ENCODE measurements at places on chromosomes 1 and 21. TPM values are rescaled to one million over a fixed set of nuclear protein-coding genes. Genes with fewer than 3 reads are reported as not detected.

- DNase-seq: no peak
Measured at GRCh38 chr1:99527078-99527477, 118.8 kb upstream of the PALMD start.

- no peak for DNase-seq
Measured at GRCh38 chr21:30447056-30447455, 7.0 kb downstream of the KRTAP15-1 start.

GRCh38 chr1:40748841-40749718, 34.5 kb upstream of the KCNQ4 start:
- DNase-seq: no peak

Gene ZNF593OS
- 3.5 TPM for polyA plus RNA-seq

GRCh38 chr1:50275566-50275965, 147.7 kb downstream of the DMRTA2 start:
- DNase-seq: no peak

- DNase-seq: no peak
Measured at GRCh38 chr21:40839521-40839920, 7.4 kb downstream of the DSCAM start.

Gene SDHC
- polyA plus RNA-seq: 242 TPM

DNA sequence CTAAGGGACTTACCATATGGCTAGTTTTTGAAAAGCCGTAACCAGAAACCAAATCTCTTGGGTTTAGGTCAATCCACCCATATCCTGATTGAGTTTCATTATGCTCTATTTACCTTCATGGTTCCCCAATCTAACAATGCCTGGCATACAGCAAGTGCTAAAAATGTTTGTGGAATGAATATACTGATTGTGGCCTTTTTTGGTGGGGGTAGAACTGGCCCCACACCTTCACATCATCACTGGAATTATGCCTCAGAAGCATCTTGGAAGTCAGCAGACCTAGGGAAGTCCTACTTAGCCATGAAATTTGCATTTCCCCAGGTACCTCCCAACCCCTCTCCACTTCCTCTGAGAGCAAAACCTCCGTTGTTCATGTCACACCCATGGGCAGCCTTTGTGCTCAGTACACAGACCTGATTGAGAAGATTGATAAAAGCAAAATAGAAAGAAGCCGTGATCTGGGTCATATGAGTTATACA, 17.8 kb upstream of the SLAMF1 start:
- peak; percentile 61 for DNase-seq

Gene CLCNKA
- not detected for polyA plus RNA-seq

DNA sequence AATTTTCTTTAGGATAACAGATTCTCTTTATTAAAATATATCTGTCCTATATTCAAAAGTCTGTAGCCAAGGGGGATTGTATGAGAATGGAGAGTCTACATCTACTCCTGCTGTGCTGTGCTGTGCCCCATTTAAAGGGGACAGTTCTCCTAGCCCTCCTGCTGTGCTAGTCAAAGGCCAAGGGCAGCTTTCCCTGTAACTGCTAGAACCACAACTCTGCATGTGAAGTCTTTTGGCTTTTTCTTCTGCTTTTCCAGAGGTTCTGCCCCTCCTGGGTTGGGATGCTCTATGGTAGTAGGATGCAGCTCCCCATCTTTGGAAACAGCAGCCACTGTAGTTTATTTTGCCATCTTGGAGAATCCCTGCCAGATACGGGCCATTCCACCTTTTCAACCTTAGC, 197.5 kb upstream of the JUN start:
- DNase-seq: no peak

Gene KCNJ9
- not detected for polyA plus RNA-seq

Gene PSEN2
- polyA plus RNA-seq: 9.4 TPM

DNA sequence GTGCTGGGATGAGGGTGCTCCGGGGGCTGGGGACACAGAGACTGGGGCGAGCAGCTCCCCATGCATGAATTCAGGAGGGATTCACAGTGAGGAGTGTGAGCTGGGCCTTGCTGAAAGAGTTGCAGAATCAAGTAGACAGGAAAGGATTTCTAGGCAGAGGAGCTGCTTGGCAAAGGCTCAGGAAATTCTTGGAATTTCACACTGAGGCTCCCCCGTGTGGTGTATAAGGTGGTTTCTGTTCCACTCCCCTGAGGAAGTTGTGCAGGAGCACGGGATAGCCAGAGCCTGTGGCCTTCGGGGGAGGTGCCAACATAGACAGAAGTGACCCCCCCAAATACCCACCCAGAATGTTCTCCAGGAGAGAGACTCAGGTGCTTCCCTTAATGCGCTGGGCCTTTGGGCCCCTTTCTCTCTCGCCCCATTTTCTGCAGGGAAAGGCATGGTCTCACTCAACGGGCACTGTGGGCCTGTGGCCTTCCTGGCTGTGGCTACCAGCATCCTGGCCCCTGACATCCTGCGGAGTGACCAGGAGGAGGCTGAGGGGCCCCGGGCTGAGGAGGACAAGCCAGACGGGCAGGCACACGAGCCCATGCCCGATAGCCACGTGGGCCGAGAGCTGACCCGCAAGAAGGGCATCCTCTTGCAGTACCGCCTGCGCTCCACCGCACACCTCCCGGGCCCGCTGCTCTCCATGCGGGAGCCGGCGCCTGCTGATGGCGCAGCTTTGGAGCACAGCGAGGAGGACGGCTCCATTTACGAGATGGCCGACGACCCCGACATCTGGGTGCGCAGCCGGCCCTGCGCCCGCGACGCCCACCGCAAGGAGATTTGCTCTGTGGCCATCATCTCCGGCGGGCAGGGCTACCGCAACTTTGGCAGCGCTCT, 58.5 kb upstream of the ACTL8 start:
- no peak for DNase-seq

DNA sequence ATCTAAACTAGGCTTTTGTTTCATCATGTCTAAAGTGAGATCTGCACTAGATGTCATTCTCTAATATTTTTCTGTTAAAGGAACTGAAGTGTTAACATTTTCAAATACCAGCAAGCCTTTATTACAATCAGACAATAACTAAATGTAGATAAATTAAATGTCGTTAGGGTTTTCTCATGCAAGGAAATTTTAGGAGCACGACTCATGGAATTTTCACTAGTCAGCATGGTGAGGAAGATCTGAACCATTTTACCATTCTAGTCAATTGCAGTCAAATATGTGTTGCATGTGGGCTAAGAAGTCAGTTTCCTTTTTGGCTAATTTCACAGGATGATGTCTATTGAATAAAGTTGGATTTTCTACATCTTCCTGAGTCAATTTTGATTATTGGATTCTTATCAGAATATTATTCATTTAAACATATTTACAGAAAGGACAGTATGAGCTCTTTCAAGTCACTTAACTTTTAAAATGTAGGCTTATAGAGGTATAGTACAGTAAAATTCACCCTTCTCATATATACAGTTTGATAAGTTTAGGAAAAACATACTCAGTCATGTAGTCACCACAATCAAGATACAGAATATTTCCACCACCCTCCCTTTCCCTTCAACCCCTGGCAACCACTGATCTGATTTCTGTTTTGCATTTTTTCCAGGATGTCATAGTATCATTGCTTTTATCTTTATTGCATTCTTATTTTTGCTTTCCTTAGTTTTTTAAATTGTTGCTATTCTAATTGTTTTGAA, 9.2 kb downstream of the GCSAML start:
- no peak for DNase-seq

DNA sequence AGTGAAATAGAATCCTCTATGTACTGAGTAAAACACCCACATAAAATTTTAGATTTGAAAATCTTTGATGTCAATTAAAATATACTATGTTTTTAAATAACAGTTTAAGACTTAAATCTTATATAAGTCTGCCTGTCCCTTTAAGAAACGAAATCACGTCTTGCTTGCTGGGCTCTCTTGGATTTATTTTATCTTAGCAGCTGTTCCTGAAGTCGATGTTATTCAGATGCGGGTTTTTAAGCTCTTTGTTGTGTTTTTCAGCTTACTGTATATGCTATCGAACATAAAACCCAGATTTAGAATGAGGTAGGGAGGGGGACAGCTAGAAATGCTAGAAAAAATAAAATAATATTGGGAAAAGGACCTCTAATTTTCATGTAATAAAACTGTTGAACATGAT, 11.1 kb upstream of the SSX2IP start:
- no peak for DNase-seq

Gene AHDC1
- polyA plus RNA-seq: 1.3 TPM

Gene ATP6V1G3
- polyA plus RNA-seq: not detected

DNA sequence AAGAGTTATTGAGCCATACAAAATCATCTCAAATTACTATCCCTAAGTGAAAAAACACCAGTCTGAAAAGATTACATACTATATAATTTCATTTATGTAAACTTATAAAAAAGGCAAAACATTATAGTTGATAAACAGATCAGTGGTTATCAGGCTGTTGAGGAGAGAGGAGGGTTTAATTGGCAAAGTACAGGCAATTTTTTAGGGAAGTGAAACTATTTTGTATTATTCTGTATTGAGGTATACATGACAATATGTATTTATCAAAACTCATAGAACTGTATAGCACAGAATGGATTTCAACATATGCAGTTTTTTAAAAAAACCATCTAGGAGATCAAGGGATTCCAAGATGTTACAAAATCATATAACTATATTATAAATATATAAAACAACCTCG, 403.7 kb downstream of the LTN1 start:
- DNase-seq: no peak

DNA sequence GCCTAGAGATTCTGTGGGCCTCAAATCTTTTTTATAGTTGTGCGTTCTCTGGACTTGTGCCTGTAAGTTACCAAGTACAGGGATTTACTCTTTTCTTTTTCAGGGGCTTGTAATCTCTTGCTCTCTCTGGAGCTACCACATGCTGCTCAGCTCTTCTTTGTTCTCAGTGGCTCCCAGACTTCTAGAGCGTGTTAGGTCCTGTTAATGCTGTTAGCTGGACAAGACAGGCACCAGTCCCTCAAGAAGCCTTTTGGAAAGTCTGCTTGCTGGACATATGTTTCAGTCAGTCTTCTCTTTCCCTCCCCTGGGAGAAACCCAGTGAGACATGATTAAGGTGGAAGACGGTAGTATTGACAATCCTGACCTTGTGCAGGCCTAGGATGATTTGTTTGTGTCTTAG, 29.4 kb downstream of the KCNK2 start:
- DNase-seq: no peak

- no peak for DNase-seq
Measured at GRCh38 chr1:185534801-185535200, 199.4 kb upstream of the HMCN1 start.

Gene INSRR
- polyA plus RNA-seq: not detected

GRCh38 chr1:18548643-18549042, 67.9 kb downstream of the KLHDC7A start:
- no peak for DNase-seq

GRCh38 chr1:39675220-39675619, 3.3 kb upstream of the NT5C1A start:
- DNase-seq: no peak

DNA sequence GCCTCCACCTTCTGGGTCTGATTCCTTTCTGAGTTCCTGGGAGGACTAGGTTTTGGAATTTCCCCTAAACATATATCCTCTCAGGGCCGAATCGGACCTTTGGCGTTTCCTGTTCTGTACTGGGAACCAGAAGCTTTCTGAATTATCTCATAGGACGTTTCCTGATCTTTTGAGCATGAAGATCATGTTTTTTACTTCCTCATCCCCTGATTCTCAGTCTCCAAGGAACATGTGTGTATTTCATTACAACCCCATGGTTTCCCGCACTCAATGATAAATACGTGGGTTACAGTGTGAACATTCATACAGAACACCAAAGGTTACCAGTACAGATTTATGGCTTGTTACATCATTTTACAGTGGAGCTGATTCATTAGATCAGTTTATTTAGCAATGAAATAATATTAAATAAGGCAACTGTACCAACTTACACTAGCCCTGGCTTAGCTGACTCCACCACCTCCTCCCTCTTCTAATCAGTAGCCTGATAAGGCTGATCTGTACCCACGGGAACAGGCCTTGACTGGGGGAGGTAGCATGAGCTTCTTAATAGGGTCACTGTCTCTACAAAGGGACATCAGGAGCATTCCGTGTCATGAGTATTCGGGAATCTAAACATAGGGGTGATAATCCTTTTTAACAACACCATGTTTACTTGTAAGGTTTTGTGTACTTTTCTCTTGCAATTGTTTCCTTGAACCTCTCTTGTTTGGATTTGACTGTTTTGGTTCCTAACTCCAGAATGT, 57.8 kb upstream of the ERRFI1 start:
- DNase-seq: no peak

- no peak for DNase-seq
Measured at GRCh38 chr1:231178970-231179369, 17.1 kb downstream of the TRIM67 start.

All from naive B cell (primary cell).